ENCODE measurements at places on chromosomes 2 and 18.
A peak's percentile ranks its signal among the peaks of the same experiment; 100 is the strongest.

DNA sequence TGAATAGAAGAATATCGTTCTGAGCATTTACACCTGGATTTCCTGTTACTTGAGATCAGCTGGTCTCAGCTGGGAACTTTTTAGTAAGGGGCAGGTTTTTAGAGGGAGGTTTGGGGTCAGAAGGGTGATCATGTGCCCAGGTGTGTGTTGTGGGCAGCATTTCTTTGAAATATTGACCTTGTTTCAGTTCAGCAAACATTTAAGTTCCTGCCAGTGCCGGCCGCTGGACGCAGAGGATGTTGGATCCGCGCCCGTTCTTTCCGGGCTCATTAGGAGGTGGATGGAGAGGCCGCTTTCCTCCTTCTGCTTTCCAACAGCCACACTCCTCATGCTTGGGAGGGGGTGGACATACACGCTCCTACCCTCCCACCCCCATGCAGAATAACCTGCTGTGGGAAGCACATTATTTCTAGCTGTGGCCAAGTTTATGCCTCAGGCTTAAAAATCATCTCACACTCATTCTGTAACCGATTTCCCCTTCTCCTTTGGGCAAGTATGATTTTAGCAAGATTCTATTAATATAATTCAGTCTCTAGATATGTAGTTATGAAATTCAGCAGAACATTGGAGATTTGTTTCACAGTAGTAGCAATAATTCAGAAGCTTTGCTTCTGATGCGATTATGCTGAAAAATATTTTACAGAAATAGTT lies 131.4 kb downstream of the ZNF236 start:
- no peak for DNase-seq

DNA sequence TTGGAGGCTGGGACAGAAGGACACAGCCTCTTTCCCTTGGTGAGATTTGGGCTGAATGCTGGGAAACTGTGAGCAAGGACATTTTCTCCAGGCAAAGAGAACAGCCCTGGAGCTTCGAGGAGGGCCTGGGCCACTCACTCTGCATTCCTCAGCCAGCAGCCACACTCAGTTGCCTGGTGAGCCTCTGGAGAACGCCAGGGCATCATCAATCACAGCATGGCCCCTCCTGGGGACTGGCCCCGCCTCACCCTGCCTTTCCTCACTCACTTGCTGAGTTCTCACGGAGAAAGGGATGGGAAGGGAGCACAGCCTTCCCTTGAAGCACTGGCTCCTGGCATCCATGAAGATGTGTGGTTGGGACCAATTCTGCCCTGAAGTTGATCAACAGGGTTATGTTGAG lies 55.0 kb downstream of the APOB start:
- DNase-seq, result no peak

- DNase-seq, result no peak
Observed at GRCh38 chr2:96111823-96112500, 4.4 kb downstream of the ADRA2B start.

GRCh38 chr2:219445220-219445640 lies 10.6 kb downstream of the SPEG start:
- no peak for DNase-seq

DNA sequence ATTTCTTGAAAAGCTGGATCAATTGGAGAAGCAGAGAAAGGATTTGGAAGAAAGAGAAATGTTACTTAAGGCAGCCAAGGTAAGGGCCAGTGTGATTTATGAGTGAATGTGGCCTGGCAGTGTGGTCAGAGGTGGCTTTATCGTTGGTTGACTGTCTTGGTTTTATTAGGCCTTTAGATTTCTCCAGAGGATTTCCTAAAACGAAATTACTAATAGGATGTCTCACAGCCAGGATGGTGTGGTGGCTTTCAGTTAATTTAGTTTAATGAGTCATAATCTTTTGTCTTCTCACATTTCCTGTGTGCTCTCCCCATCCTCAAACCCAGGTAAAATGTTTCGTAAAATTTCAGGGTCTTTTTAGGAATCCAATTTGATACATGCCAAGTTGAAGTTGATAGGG lies 100.8 kb downstream of the TAF4B start:
- no peak for DNase-seq

DNA sequence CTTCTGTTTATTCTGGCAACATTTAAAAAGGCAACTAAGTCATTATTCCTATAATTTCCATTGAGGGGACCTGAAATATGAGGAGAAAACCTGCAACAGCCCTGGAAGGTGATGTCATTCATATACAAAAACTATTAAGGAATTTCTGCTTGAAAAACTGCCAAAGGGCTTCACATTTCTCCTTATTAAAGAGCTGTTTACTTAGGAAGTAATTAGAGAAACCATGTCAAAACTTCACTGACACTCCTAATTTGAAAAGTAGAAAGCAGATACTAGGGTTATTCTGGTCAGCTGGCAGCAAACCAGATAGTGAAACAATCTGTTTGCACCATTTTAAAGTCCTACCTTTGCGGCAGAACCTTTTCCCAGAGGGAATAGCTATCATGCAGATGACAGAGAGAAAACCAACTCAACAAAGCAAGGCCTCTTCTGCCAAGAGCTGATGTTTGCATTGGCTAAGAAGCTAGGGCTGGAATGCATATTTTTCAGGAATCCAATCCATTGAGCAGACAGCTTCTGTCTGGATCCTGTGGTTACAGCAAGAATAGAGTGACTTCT lies 592.2 kb upstream of the SYT4 start:
- no peak for DNase-seq

- no peak for DNase-seq
Observed at GRCh38 chr2:119156105-119156890, 2.3 kb downstream of the C1QL2 start.

- DNase-seq, result no peak
Observed at GRCh38 chr2:60552851-60553494, 481 bp downstream of the BCL11A start.

DNA sequence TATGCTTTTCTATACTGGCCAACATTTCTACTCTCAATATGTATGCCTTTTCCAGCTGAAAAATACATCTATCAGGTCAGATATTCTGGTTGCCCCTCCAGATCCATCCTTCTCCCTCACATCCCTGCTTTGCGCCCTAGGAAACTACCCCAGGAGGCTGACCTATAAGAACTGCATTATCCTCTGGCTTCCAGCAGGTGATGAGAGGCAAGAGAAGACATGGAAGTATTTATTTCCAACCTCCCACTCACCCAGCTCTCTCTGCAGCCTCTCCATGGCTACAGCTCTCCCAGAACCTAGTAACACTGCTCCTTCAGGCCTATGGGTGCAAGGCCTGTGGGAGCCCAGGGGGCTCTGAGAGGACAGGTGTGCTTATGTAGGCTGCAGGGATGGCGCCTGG lies 42.9 kb downstream of the ARID5A start:
- DNase-seq, result no peak

GRCh38 chr18:11258039-11258610 lies 108.8 kb upstream of the PIEZO2 start:
- peak; percentile 33 for DNase-seq

DNA sequence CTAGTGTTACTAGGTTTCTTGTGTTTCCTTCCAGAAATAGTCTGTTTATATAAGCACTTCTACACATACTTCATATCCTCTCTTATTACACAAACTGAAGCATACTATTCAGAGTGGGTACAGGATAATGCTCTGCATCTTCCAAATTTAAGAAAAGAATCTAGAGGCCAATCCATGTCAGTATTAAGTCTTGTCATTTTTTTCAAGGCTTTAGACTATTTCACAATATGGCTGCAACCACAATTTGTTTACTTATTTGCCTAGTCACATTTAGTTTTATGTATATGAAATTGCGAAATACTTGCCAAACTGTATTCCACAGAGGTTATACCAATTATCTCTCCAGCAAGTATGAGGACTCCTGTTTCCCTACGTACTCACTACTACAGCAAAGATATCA lies 27.9 kb downstream of the IWS1 start:
- peak; percentile 62 for DNase-seq

DNA sequence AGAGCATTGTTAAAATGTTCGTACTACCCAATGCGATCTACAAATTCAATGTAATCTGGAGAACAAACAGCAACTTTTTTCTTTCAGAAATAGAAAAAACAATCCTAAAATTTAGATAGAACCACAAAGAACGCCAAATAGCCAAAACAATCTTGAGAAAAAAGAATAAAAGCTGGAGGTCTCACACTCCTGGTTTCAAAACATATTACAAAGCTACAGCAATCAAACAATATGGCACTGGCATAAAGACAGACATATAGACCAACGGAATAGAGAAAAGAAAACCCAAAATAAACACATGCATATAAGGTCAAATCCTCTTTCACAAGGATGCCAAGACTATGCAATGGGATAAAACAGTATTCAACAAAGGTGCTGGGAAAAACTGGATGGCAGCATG lies 74.5 kb downstream of the MAP4K3 start:
- DNase-seq, result no peak

- DNase-seq, result peak; percentile 10
Observed at GRCh38 chr18:8696749-8697211, 8.6 kb upstream of the MTCL1 start.

DNA sequence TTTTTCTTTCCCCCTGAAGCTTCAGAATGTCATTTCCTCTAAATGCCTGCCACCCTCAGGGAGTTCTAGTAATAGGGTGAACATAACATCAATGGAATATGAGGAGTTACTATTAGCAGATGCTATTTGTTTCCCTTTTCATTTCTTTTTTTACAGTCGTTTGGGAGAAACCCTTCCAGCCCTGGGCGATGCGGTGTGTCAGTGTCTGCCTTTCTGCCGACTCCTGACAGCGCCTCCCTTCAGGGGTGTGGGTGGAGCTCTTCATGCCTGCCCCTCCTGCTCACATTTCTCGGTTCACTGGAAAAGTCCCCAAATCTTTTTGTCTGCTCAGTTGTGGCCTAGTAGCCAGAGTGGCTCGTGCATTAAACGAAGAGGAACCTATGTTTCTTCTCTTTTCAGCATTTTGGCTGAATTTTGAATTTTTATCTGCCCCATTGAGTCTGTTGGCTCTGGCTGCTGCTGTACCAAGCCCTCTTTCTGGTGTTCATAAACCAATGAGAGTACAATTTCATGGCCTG lies 72.3 kb downstream of the FMNL2 start:
- no peak for DNase-seq
